ENCODE measurements at places on chromosomes 5 and 9.

DNA sequence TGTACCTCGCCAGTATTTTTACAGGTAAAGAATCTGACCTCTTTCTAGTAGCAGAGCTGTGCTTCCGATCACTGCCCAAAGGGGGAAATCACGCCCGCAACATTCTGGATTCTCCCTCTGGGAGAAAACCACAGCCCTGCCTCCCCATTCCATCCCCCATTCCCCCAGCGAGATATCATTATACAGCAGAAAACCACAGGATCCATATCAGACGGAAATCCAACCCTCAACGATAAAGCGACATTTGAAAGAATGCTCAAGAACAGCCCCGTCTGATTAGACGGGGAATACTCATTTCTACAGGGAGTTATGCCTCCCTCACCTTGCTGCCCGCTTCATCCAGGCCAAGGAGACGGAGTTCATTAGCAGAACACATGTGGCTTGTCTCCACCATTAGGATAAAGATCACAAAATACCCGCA, 172.8 kb downstream of the COL23A1 start:
- DNase-seq: no peak

DNA sequence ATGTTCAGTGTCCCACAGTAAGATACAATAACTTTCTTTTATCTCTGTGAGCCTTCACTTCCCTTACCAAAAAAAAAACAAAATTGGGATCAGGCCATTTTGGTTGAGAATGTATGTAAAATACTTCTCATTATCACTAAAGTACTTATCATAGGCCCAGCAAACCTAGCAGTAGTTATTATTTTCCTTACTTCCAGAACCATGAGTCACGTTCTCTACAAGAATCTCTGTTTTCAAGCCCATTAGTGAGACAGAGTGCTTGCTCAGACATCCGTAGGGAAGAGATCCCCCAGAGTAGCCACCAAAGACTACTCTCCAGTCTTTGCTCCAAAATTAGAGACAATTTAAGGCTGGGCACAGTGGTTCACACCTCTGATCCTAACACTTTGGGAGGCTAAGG, 103.9 kb upstream of the NR5A1 start:
- no peak for DNase-seq

- DNase-seq: no peak
Observed at GRCh38 chr9:68560071-68560844, 19.6 kb upstream of the TMEM252 start.

GRCh38 chr5:676699-677076, 16.5 kb downstream of the TPPP start:
- no peak for DNase-seq

DNA sequence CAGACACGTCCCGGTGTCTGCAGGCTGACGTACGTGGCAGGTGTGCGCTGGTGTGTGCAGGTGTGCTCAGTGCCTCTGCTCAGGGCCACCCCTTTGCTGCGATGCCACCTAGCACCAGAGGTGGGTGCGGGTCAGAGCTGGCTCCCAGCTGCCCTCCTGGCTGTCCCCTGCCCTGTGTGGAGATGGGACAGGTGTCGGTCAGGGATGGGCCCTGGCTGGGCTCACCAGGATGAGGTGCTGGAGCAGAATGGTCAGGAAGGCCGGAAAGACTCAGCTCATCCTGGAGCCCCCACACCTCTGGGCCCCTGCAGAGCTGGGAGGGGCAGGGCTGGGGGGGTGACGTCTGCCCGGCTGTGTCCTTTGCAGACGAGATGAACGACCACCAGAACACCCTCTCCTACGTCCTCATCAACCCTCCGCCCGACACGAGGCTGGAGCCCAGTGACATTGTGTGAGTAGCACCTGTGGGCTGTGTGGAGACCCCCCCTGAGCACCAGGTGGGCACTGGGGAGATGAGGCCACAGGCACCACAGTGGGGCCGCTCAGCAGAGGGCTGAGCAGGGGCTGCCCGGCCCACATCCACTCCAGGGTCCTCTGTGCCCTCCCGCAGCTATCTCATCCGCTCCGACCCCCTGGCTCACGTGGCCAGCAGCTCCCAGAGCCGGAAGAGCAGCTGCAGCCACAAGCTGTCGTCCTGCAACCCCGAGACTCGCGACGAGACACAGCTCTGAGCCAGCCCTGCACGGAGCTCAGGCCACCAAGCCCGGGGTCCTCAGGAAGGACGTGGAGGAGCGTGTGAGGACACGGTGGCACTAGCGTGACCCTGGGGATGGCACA, 89.7 kb downstream of the KCNT1 start:
- DNase-seq: no peak

DNA sequence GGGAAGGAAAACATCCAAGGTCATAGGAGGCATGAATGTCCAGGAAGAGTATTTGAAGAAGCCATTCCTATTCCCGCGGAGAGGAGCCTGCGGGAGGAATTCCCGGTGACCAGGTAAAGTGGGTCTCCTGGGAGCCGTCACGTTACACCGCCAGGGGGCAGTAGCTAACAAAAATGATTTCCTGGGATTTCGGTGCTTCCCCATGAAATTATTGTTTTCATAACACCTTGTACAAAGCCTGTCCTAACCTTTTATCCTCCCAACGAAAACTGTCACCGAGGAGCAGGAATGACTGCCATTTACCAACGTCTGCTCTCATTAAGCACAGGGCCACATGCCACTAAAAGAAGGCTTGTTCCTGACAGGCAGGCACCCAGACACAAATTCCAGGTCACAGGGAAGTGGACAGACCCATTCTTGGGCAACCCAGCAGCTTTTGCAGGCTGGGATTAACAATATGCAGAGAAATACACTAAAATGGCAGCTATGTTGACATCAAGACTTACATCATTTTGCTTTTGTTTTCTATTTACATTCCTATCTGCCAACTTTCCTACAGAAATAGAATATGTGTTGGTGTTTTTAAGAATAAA, 41.2 kb upstream of the CTSL start:
- no peak for DNase-seq

GRCh38 chr9:99326917-99327189, 104.8 kb downstream of the SEC61B start:
- DNase-seq: no peak

DNA sequence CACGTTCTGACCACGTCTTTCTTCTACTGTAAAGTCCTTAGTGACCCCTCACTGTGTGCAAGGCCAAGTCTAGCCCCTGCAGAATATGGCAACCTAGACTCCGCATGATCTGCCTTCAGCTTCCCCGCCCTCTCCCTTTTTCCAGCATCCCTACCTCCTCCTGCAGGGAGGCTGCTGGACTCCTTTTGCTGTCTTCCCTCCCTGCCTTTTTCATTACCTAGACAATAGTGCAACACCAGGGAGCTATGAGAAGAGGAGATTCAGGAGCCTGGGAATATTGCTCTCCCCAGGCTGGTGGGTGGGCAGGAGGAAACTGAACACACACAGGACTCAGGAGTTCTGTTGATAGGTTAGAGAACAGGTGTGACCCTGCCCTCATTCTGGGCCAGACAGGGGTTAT, 33.1 kb upstream of the LARP1 start:
- DNase-seq: no peak

DNA sequence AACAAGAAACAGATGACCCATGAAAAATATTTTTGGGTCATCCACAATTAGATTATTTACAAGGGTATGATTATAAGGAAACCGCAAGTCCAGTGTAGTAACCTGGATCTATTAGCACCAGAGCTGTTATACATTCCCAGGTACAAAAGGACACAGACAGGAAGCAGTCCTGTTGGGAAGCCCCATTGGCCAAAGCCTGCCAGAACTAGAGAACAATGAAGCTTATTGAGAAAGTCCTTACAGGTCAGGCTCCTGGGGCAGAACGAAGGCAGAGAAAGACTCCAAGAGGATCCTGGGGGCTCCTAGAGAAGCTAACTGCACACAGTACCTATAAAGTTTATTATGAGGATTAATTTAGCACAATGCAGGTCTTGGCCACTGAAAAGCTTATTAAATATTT, 169.9 kb downstream of the PARP8 start:
- DNase-seq: no peak

- no peak for DNase-seq
Observed at GRCh38 chr9:102986425-102986824, 8.7 kb upstream of the CYLC2 start.

- DNase-seq: no peak
Observed at GRCh38 chr5:72408603-72409002, 88.4 kb downstream of the PTCD2 start.

GRCh38 chr5:82325996-82326395, 47.8 kb upstream of the RPS23 start:
- DNase-seq: no peak

DNA sequence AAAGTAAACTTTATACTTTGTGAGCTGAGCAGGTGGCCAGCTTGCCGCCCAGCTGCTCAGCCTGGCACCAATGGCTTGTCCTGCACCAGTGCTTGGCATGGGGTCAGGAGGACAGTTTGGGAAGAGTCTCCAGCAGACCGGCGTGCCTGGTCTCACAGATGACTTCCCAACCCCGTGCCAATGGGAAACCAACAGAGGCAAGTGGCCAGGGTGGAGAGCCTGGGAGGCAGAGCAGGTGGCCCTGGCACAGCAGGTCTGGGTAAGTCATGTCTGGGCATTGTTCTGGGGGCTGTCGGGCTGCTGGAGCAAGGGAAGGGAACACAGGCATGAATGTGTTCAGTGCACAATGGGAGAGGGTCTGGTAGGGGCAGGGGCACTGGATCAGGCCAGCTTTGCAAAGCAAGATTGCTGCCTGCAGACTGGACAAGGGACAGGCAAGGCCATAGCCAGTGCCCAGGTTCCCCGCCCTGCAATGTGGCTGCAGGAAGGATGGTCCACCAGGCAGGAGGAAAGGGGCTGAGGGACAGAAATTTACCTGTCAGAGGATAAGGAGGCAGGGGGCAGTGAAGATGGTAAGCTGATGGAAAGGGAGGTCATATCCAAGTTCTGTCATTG, 76.2 kb upstream of the ALDH1B1 start:
- DNase-seq: no peak

DNA sequence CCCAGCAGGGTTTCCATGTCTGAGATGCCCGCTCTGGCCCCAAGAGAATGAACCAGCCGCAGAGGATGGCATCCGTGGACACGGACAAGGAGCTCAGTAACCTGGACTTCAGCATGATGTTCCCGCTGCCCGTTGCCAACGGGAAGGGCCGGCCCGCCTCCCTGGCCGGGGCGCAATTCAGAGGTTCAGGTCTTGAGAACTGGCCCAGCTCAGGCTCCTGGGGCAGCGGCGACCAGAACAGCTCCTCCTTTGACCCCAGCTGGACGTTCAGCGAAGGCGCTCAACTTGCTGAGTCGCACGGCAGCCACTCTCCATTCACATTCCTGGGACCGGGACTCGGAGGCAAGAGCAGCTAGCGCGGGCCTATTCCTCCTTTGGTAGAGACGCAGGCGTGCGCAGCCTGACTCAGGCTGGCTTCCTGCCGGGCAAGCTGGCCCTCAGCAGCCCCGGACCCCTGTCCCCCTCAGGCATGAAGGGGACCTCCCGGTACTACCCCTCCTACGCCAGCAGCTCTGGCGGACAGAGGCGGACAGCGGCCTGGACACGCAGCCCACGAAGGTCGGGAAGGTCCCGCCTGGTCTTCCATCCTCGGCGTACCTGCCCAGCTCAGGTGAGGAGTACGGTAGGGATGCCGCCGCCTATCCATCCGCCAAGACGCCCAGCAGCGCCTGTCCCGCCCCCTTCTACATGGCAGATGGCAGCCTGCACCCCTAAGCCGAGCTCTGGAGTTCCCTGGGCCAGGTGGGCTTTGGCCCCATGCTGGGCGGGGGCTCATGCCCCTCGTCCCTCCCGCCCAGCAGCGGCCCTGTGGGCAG, 74.4 kb downstream of the INSL6 start:
- no peak for DNase-seq

DNA sequence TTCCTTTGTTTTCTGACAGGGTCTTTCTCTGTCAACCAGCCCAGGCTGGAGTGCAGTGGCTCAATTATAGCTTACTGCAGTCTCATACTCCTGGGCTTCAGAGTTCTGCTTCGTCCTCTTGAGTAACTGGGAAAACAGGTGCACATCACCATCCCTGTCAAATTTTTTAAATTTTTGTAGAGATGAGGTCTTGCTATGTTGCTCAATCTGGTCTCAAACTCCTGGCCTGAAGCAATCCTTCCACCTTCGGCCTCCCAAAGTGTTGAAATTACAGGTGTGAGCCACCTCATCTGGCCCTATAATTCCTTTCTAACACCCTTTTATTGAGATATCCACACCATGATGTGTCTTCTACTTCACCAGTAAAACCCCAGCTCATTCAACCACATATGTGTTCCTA, 341.6 kb upstream of the PCSK5 start:
- DNase-seq: no peak

DNA sequence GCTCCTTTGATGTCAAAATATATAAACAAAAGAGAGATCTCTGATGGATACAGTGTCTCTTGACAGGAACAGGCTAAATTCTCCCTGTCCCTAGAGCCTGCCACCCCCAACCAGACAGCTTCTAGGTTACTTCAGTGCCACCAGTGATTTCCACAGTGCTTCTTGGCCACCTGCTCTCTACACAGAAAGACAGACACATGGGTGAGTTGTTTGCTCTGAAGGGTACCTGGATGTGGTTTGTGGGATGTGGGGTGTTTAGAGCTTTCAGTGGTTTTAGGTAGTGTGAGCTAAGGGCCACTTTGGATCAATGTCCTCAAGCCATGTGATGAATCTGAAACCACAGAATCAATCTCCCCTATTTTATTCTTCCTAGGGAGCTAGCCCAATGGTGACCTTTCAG, 125.4 kb downstream of the ANKRD18B start:
- DNase-seq: no peak

DNA sequence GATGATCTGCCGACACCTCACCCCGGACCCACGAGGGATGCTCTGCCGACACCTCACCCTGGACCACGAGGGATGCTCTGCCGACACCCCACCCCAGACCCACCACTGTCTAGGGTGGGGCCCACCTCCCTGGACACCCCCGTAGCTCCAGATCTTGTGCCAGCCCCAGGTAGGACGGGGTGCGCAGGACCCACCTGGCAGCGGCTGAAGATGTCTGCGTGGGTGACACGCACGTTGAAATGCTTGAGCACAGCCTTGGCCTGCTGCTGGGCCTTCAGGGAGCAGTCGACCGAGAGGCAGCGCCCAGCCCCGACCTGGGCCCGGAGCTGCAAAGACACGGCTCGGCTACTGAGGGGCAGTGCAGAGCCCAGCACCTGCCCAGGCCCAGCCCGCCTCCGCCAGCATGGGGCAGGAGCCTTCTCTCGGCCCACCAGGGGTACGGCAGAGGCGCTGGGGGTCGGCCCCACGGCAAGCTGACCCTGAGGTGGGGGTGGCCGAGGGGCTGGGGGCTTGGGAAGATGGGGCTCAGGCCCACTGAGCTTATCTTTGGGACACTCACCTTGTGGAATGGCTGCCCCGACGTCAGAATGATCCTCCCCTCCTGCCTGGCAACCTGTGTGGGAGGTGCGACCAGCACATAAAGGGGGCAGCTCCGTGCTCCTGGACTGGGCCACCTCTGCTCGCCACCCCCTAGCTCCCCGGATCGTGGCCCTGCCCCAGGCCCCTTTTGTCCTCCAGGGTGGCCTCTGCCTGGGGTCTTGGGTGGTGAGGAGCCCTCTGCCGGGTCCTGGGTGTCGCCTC, 21.7 kb upstream of the NRARP start:
- DNase-seq: no peak
